ENCODE measurements at places on chromosomes 16 and 17.

DNA sequence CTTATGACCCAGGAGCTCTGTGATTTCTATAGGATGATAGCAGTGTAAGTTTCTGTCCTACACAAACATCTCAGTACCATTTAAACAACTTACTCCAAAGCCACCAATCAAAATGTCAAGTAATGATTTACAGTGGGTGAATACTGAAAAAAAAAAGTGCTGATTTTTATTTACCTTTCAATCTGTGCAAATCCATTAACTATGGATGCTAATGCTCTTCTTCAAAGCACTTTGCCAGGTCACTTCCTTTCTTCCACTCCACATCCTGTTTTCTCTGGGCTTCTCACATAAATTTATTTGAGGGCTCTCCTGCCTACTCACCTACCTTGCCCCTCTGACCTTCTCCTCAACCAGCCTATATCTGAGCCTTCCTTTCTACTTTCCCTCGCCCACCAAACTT, 101.6 kb downstream of the SKAP1 start:
- DNase-seq: no peak

GRCh38 chr16:14505846-14506245, 124.2 kb downstream of the PARN start:
- no peak for DNase-seq

GRCh38 chr16:9647981-9648701, 534.1 kb downstream of the GRIN2A start:
- DNase-seq: no peak

GRCh38 chr17:75404731-75405364, 630 bp downstream of the GRB2 start:
- peak; percentile 16 for DNase-seq

DNA sequence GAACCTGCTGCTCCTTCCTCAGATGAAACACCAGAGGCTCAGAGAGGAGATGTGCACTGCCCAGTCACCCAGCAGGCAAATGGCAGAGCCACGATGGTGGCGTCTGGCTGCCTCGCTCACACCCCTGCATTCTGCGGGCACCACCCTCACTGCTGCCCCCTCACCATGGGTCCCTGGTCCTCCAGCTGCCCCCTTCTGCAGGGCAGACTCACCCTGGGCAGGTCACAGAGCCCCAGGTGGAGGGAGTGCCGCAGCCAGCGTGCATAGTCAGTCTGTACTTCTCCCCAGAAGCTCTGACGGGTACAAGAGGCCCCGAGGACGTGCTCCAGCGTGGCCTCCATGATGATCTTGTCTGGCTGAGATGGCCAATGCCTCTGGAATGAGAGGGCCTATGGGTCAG, 52.9 kb downstream of the RMI2 start:
- DNase-seq: no peak

- no peak for DNase-seq
Measured at GRCh38 chr17:74750327-74751069, 2.1 kb downstream of the NHERF1 start.

DNA sequence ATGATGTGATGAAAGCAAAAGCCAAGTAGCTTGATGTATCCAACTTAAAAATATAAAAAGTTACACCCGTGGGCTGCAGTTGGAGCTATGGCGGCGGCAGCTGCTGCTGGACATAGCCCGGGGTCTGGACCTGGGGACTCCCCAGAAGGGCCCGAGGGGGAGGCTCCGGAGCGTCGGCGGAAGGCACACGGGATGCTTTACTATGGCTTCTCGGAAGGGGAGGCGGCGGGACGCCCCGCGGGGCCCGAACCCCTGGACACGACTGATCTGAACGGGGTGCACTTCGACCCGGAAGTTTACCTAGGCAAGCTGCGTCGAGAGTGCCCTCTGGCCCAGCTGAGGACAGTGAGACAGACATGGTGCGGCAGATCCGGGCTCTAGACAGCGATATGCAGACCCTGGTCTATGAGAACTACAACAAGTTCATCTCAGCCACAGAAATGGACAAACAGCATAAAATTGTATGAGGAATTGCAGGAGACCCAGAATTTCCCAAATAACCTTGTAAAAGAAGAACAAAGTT, 109.5 kb upstream of the EEF2KMT start:
- no peak for DNase-seq

GRCh38 chr17:29625037-29625750, 2.5 kb upstream of the CORO6 start:
- DNase-seq: no peak

- no peak for DNase-seq
Measured at GRCh38 chr17:40312131-40312731, 3.3 kb downstream of the RARA start.

DNA sequence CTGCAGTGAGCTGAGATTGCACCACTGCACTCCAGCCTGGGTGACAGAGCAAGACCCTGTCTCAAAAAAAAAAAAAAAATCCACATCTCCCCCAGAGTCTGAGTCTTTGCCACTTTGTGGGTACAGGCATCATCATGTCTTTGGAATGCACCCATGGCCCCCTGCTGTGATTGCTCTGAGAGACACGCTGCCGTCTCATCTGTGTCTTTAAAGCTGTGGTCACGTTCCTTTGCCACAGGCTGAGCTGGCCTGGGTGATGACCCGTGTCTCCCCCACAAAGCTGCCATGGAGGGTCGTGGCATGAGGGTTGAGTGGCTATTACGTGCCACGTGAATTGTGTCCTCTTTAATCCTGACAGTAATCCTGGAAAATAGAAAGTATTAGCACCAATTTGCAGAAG, 20.2 kb downstream of the CRISPLD2 start:
- DNase-seq: no peak

- DNase-seq: no peak
Measured at GRCh38 chr17:73089322-73090317, 2.9 kb downstream of the SLC39A11 start.

DNA sequence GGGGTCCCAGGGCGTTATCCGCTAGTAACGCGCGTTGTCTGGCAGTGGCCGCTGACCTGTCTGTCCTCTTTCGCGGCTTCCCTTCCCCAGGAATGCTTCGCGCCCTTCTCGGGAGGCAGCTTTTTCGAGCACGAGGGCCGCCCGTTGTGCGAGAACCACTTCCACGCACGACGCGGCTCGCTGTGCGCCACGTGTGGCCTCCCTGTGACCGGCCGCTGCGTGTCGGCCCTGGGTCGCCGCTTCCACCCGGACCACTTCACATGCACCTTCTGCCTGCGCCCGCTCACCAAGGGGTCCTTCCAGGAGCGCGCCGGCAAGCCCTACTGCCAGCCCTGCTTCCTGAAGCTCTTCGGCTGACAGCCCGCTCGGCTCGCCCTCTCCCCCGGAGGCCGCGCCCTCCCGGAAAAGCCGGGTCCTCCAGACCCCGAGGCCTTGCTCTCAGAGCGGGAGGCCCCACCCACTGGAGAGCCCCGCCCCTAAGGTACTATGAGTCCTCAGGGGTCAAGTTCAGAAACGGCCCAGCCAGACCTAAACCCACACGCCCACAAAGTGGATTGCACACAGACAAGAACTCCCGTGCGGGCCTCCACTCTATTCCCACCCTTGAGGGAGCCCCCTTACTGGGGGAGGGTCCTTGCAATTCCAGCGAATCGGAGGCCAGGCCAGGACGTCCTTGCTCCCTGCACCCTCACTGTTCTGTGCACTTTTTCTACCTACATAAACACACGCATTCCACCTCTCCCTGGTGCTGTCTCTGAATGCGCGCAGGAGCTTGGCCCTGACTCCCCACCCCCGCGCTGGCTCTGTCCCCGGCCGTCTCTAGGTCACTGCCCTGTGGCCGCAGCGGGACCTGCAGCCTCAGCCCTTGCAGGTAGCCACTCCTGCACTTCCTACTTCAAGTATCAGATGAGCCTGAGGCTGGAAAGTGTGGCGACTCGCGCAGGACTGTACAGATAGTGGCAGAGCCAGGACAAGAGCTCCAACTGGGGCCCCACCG, 5.4 kb upstream of the SLC5A2 start:
- peak; percentile 37 for DNase-seq

DNA sequence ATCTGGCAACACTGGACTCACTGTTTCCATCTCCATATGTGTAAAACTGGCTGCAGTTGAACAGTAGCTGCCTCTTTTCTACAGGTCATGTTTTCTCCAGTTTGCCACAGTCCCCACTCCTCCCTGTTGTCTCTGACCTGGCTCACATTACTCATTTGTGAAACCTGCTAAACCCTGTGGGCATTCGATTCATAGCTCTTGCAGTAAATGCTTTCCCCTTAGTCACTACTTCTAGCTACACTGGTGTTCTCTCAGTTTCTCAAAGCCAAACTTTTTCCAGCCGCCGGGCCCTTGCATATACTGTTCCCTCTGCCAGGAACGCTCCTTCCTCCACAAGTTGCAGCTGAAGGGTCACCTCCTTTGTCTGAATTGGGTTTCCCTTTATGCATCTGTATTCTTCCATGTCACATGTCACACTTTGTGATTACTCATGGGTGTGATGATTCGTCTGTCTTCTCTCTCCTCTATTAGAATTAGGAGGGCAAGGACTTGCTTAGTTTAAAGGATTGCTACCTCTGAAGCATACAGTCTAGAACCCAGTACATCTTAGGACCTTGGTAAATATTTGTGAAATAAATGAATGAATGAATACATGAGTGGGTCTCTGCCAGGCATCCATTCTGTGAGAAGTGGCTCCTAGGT, 15.0 kb upstream of the MT4 start:
- no peak for DNase-seq

GRCh38 chr16:1147027-1147426, 5.9 kb upstream of the CACNA1H start:
- DNase-seq: no peak

DNA sequence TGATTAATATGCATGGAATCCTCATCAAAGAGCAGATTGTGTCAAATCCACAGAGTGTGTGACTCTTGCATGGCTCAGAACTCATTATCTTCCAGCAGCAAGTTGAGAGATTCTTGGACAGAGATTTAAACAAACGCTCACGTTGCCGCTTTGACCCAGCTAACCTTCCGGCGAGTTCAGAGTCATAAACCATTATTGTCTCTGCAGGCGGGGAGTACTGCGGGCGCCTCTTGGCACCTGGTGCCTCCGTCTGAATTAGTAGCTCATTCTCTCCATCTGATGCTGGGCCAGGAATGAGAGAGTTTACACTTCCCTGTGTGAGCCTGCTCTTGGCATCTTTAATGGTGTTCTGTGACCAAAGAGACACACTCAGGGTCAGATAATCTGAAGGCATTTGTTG, 138.6 kb upstream of the WSCD1 start:
- DNase-seq: no peak

GRCh38 chr17:2202302-2202995, 101.1 kb downstream of the SMG6 start:
- DNase-seq: no peak

DNA sequence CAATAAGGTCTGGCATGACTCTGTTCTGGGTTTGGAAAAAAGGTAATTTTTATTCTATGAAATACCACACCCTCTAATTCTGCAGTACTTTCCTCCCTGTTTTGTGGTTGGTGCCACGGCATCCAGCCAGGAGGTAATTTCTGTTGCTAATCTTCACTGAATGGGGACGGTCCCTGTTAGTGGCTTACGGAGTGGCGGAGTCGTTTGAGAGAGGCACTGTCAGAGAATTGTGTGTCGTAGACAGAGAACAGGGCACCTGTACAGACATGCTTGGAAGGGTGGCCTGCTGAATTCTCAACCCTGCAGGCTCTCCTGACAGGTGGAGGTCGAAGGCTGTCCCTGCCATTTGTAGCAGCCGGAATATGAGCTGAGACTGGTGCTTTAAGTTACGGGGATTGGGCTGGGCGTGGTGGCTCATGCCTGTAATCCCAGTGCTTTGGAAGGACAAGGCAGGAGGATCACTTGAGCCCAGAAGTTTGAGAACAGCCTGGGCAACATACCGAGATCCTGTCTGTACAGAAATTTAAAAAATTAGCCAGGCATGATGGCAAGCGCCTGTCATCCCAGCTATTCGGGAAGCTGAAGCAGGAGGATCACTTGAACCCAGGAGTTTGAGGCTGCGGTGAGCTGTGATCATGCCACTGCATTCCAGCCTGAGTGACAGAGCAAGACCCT, 33.2 kb downstream of the EEF2K start:
- no peak for DNase-seq

GRCh38 chr16:21642861-21643260, 9.5 kb downstream of the IGSF6 start:
- no peak for DNase-seq

- no peak for DNase-seq
Measured at GRCh38 chr17:80361495-80362220, 53.3 kb upstream of the ENDOV start.

- no peak for DNase-seq
Measured at GRCh38 chr16:87263418-87264052, 53.7 kb downstream of the C16orf95 start.

- DNase-seq: no peak
Measured at GRCh38 chr17:43634591-43635125, 27.1 kb downstream of the MEOX1 start.

GRCh38 chr17:17771498-17772201, 65.1 kb downstream of the SREBF1 start:
- DNase-seq: no peak

- DNase-seq: no peak
Measured at GRCh38 chr17:44971776-44972483, 3.8 kb upstream of the C1QL1 start.

DNA sequence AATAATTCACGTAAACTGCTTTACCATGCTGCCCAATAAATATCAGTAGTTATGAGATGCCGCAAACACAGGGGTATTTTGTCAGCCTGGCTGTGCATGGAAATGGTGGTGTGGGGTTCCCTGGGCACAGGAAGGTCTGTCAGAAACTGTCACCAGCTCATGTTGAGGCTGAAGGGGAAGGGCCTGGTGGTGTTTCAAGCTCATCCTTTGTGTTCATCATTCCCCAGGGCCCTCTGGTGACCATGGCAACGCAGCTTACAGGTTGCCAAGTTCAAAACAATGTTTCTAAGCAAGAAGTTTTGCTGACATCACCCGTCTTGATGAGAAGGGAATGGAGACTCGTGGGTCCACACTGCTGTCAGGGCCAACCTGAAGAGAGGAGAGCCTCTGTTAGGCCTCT, 348.9 kb upstream of the C16orf82 start:
- DNase-seq: no peak

DNA sequence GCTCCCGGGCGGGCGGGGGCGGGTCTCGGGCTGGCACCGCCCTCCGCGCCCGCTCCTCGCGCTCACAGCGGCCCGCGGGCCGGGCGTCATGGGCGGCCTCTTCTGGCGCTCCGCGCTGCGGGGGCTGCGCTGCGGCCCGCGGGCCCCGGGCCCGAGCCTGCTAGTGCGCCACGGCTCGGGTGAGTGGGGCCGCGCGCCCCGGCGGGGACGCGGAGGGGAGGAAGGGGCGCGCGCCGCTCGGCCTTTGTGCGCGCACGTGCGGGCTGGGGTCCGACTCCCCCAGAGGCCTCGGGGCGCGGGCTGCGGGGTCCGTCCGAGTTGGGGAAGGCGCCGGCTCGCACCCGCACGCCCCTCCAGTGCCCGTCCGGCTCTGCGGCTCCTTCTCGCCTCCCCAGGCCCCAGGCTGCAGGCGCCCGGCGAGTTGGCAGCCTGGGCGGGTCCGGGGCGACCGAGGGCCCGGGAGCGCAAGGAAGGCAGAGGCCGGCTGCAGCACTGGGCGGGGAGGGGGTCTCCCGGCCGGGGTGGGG, at the start of gene NME4:
TSS of gene NME4 (plus strand) at position 65 of the 527 bp plus-strand sequence. CDS start at position 89, 24 bp downstream.
- no peak for DNase-seq
